ENCODE measurements at places on chromosomes 1 and 21. TPM values are rescaled to one million over a fixed set of nuclear protein-coding genes. Genes with fewer than 3 reads are reported as not detected.
A peak's percentile ranks its signal among the peaks of the same experiment; 100 is the strongest.

GRCh38 chr1:96598416-96599168, 123.0 kb upstream of the PTBP2 start:
- no peak for DNase-seq

DNA sequence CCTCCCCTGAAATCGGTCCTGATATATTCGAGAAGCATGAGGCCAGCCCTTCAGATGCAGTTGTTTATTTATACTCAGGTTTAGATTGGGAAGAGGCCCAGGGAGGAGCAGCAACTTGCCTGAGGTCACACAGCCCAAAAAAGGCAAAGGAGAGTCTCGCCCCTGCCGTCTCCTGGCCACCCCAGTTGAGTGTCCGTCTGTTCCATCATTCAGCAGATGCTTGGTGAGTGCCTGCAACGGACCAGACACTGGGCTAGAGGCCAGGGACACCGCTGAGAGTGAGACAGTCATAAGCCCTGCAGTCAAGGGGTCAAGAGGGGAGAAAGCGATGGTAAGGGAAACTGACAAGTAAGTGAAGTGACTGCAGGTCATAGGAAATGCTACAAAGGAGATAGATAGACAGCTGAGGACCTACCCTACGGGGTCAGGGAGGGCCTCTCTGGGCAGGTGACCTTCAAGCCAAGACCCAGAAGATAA, 15.4 kb upstream of the SELENON start:
- DNase-seq, result no peak

DMRTA2 gene
- not detected for polyA plus RNA-seq

SPRR2F gene
- not detected for polyA plus RNA-seq

TNFSF18 gene
- polyA plus RNA-seq, result 0.10 TPM

GRCh38 chr1:234040446-234041317, 136.2 kb downstream of the SLC35F3 start:
- DNase-seq, result no peak

- no peak for DNase-seq
Measured at GRCh38 chr1:118954301-118954905, 33.7 kb downstream of the TBX15 start.

GRCh38 chr1:115099693-115100050, 10.4 kb upstream of the TSPAN2 start:
- DNase-seq, result no peak

NR1I3 gene
- 1.5 TPM for polyA plus RNA-seq

GRCh38 chr1:194369060-194369459, 1182.6 kb upstream of the B3GALT2 start:
- no peak for DNase-seq

KCNJ9 gene
- polyA plus RNA-seq, result 0.08 TPM

PADI4 gene
- polyA plus RNA-seq, result 0.89 TPM

GRCh38 chr1:232390590-232390989, 239.3 kb downstream of the SIPA1L2 start:
- DNase-seq, result no peak

DNA sequence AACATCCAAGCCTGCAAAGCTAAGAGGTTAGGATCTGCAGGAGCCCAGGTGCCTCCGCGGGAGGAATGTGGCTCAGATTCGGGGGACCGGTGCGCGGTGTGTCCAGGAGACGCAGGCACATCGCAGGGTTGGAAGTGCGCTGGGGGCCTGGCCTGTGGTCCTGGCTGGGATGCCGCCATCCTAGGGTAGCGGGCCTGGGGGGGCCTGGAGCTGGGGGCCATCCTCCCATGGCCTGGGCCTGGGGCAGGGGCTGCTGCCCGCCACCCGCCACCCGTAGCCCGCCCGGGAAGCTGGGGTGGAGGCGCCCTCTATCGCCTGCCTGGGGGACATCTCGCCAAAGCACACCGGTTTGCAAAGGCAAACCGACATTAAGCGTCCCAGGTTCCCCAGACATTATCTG, 170.6 kb upstream of the ARHGEF16 start:
- DNase-seq, result no peak

DNA sequence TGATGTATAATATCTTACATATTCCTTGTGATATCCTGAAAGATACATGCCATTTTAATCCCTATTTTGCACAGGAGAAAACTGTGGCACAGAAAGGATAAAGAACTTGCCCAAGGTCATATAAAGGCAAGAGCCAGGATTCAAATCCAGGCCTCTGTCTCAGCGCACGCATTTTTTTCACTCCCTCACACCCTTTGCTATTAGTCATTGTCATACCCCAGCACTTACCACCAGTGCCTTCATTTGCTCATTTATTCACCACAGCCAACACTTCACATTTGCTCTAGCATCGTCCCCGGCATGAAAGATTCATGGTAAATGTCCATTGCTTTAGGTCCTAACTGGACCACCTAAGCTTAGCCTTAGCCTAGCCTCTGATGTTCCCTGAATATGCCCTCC, 14.2 kb downstream of the ALX3 start:
- no peak for DNase-seq

DNA sequence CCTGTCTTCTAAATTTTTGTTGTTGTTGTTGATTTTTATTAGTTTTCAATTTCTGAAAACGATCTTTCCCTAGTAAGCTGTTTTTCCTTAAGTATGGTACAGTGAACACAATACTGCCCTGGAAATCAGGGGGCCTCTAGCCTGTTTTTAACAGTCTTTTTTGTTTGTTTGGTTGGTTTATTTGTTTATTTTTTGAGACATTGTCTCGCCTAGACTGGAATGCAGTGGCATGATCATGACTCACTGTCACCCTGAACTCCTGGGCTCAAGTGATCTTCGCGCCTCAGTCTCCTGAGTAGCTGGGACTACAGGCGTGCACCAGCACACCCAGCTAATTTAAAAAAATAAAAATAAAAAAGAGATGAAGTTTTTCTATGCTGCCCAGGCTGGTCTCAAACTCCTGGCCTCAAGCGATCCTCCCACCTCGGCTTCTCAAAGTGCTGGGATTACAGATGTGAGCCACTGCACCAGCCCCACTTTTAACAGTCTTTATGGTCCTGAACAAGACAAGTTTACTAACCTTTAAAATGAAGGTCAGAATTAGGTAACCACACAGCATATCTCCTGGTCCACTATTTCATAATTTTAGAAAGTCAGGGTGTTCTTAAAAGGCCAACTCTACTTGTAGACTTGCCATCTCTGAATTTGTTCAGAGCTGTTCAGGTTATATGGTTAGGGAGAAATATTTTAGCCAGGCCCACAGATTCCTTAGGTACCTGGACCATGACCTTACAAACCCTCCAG, 35.4 kb downstream of the TBCE start:
- DNase-seq, result no peak

DNA sequence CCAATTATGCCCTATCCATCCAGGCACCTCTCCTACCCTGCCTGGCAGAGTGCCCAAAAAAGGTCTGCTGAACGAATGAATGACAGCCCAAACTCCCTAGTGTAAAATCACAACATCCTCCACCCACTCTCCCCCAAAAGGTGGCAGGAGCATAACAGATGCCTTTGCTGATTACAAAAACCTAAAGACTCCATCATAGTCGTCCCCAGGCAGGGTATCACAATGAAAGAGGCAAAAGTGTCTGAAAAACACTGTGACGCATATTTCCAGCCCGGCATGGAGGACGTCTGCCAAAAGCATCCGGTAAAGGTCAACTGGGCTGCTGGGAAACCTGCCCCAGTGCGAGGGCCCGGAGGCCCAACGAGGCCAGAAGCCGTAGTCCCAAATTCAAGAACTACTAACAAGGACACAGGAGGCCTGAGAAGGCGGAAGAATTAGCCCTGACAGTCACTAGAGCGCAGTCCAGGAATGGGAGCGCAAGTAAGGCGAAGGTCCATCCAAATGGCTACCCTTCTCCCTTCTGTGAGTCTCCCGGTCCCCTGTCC, 576 bp downstream of the SMIM12 start:
- DNase-seq, result no peak

- no peak for DNase-seq
Measured at GRCh38 chr1:243798726-243799125, 51.3 kb downstream of the AKT3 start.

DNA sequence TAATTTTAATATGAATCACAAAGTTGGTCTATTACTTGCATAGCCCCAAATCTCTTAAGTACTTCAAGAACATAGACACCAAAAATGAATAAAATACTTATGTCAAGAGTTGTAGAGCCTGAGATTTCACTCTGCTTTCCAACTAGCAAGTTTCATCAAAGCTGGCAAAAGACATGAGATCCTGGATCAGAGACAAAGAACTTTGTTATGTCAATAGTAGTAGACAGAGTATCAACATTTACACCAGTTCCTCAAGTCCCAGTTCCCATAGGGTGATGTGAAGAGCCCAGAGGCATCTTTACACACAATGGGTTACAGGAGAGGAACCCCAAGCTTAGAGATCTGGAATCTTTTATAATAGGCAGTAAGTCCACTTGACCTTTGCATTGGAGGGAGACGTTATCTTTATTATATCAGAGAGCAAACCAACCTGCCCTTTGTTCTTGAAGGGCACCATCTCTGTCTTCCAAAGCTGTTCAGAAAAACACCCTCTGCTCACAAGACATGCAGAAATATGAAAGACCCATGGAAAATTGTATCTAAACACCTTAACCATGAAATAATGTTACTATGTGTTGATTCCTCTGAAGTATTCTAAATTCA, 174.4 kb upstream of the GALNT2 start:
- DNase-seq, result no peak

- DNase-seq, result no peak
Measured at GRCh38 chr1:199269241-199269640, 630.4 kb downstream of the PTPRC start.

DNA sequence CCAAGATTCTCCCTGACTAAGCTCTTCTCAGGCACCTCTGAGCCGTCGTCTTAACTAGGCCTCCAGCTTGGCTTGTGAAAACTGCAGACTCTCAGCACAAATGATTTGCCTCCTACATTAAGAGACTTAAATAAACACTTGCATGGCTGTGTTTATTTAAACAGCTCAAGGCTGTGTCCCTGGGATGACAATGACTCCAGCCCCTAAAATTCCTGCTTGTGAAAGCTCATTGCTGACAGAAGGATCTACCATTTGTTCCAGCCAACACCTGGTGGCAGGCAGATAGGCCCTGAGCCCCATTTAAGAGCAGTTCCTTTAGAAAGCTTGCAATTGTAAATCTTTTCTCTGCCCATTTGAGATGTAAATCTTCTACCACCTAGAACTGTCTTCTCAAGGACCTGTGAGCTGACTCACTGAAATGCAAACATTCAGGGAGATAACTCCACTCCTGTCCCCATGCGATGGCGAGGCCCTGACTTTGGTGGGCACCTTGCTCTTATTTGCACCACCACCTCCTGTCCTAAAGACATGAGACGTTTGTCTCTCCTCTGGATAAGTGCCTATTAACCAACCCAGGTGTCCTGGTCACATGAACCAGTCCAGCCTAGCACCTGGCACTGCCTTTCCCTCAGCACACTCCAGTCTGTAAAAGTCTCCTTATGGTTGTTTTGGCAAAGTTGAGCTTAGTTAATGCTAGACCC, 15.1 kb upstream of the PCP4 start:
- DNase-seq, result no peak

- DNase-seq, result no peak
Measured at GRCh38 chr1:26373789-26374188, 1.2 kb upstream of the ZNF683 start.

DNA sequence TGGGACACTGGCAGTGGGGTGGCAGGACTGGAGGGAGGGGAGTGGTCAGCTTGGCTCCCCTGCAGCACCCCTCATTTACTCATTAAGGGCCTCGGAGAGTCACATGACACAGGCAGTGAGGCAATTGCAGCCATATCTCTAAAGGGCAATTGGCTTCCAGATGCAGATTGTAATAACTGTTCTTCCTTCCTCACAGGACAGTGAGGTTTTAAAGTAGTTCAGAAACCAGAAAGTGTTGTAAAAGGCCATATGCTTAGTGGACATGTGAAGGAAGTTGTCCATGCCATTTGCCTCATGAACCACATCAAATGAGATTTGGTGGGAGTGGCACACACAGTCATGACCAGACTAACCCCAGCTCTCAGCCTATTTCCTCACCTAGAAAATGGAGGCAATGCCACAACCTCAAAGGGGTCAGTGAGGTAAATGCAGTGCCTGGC, 11.1 kb downstream of the MTX1 start:
- DNase-seq, result no peak

DNA sequence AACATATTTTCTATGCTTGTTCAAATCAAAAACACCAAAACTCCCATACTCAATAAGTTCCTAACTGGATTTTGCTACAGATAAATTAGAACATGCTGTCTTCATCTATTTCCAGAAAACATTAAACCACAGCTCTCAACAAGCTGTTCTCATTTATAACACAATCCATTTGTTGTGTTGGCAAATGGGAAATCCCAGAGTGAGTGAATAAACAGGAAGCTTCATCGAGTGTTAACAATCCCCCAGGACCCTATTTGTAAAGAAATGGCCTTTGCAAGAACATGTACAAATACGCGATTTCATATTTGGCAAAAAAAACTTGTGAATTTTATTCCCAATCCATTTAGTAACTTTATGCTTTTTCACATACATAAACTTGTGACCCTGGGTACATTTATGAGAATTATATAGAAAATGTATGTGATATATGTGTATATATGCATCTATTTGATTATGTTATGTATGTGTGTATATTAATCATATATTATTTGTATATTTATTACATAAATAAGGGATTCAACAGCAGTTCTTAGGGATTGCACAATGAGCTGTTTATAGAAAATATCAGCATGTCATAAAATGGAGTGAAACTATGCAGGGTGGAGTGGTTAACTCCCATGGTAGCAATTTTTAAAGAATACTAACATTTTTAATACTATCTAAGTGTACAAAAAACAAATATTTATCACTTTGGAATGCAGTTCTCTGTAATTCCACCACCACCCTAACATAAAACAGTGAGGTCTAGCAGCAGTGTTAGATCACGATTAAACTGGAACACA, 160.0 kb downstream of the NEGR1 start:
- peak; percentile 19 for DNase-seq

RNU1-4 gene
- polyA plus RNA-seq, result not detected

LCE2D gene
- not detected for polyA plus RNA-seq

- no peak for DNase-seq
Measured at GRCh38 chr1:103517380-103518047, 8.0 kb upstream of the RNPC3 start.

DNA sequence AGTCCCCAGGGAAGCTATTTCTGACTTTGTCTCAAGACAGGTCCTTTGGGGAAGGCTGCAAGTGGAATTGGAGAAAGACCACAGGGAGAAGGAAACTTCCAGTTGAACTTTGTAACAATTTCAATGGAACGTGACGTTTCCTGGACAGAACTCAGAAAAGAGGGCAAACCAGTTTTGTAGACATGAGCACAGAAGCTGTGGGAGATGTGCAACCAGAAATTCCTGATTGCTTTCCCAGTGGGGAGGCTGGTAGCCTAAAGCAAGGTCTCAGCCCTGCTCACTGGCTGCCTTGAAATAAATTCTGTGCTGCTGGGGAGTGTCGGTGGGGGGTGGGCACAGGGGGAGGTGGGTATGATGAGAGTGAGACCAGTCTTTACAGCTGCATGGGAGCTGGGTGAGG, 1206.7 kb upstream of the ADGRL2 start:
- DNase-seq, result no peak

Data from right renal cortex interstitium (tissue), 3 donors.